NAMALWA (cell line): ENCODE measurements at places on chromosomes 2 and 18.

DNA sequence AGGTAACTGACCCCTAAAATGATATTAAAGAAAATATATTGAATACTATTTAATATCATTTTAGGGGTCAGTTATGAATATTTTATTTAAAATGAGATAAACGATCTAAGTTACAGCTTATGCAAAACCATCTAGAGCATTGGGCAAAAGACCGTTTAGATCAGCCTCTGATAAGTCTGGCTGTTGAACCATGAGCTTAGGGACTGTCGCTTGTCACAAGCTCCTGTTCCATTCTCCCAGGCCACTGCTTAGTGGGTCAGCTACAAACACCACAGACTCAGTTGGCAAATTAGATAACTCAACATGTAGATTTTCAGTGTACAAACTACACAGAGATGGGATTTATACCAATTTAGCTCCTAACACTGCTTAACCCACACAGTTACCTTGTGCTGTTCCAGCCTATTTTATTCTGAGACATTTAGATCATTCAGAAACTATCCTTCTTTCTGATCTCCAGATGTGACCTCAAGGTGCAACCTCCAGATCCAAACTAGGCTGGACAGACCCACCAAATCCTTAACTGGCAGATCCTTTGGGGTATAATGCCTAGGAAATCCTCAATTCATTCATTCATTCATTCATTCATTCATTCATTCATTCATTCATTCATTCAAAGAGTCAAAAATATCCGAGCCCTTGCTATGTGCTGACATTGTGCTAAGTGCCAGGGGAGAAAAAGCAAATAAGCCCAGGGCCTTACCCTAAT is 82.8 kb downstream of the HRH4 start:
- no peak for DNase-seq

DNA sequence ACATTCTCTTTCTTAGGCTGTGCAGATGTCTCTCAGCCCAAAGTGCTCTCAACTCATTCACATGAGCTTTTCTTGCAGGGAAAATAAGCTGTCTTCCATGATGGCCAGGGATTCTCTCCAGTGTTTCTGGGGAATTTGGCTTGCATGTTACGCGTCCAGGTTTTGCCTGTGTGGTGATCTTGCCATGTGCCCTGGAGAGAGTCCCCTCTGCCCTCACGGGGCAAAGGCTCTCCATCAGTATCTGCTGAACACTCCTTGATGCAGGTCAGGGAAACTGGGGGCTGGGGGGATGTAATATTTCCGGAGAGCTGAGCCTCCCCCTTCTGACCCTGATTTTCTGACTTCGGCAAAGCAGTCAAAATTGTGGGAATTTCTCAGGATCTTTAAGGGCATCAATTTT is 87.6 kb downstream of the ACKR3 start:
- no peak for DNase-seq

- DNase-seq: no peak
Observed at GRCh38 chr2:153873052-153874048, 1.6 kb downstream of the GALNT13 start.

GRCh38 chr2:222751238-222751637 is 79.8 kb downstream of the MOGAT1 start:
- peak; percentile 42 for DNase-seq

DNA sequence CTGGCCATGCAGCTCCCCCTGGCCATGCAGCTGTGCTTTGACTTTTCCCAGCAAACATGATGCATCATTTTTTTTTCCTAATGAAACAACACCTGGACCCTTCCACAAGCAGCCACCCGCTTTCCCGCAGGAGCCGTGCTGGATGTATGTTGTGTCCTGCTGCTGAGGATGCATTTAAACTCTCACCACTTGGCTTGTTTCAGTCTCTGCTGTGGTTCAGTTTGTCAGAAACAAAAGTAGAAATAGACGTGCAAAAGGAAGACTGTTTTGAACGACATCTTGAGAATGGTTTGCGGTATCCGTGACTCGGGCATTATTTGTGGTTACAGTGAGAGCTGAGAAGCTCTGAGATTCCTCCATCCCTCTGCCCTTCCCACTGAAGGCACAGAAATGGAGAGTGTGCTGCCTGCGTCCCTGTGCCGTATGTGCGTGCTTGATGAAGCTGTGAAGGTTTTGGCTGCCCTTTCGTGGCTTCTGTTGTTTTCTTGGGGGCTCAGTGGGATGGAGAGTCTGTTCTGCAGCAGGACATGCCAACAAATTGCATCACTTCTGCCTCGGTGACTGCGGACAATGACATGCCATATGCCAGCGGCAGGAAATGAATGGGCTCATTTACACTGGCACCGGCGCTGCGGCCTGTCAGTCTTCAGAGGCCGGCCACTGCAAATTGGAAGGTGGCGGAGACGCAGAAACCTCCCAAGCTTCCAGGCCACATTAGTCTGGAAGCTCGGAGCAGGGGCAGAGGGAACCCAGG is 417.7 kb upstream of the SALL3 start:
- no peak for DNase-seq

DNA sequence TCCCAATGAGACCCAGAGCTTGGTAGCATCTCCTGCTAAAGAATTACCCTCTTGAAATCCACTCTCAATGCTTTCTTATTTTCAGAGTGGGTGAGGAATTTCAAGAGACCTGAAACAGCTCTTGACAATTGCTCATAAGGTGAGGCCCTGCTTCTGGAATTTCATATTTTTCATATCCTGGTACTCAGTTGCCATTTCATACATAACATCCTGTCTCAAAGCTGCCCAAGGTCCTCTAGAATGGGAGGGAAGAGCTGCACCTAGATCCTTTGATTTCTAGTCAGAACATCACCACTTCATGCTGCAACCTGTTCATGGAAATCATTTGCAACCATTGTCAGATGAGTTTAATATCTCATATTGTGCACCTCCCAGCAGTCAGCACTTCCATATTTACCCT is 404.8 kb upstream of the GALNT5 start:
- DNase-seq: no peak
